ENCODE measurements at places on chromosomes 2 and 18. TPM values are rescaled to one million over a fixed set of nuclear protein-coding genes. Genes with fewer than 3 reads are reported as not detected.
A peak's percentile ranks its signal among the peaks of the same experiment; 100 is the strongest.

The SLC8A1 gene
- total RNA-seq = 35.9 TPM

GRCh38 chr2:40098786-40099470, 319.9 kb upstream of the THUMPD2 start:
- DNase-seq = no peak

GRCh38 chr2:240967681-240968621, 30.5 kb upstream of the SNED1 start:
- DNase-seq = peak; percentile 72

GRCh38 chr2:97645112-97645694, 659 bp upstream of the COX5B start:
- DNase-seq = no peak

DNA sequence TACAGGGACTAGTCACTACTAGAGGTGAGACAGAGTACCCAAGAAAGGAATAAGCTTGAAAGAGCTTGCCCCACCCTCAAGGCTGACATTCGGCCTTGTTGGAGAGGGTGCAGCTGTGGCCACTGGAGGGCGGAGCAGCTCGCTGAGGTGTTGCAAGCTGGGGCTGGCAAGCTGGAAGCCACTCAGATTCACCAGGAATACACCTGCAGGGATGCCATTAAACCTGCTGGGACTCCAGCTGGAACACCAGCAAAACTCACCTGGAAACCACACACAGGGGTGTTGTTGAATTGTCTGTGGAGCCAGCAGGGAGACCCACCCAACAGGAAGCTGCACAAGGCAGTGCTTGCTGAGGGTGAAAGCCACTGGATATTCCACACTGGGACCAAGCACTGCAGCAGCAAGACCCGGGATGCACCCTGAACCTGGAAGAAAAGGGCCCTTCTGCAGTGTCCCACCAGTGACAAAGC, 26.1 kb downstream of the KCTD18 start:
- no peak for DNase-seq

- no peak for DNase-seq
Observed at GRCh38 chr2:224937887-224938286, 104.4 kb downstream of the DOCK10 start.

The VWA3B gene
- 0.36 TPM for total RNA-seq

The PRKAG3 gene
- 1.0 TPM for total RNA-seq

The MOGAT1 gene
- not detected for total RNA-seq

DNA sequence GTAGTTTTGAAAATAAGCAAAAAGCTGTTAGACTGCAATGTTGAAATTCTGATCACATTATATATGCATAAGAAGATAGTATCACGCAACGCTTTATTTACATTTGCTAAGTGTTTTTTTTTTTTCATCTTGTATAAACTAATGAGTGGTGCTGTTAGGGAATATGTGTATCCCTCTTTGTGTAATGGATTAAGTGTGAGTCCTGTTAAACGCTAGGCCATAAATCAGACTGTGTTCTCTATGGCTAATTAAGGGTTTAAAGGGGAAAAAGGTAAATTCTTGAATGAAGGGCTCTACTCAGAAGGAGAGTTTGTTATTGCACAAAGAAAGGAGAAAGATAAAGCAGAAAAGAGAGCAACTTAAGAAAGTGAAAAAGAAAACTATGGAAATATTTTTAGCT, 4.8 kb upstream of the ASXL3 start:
- DNase-seq = no peak

- no peak for DNase-seq
Observed at GRCh38 chr2:144553379-144553778, 33.5 kb upstream of the ZEB2 start.

DNA sequence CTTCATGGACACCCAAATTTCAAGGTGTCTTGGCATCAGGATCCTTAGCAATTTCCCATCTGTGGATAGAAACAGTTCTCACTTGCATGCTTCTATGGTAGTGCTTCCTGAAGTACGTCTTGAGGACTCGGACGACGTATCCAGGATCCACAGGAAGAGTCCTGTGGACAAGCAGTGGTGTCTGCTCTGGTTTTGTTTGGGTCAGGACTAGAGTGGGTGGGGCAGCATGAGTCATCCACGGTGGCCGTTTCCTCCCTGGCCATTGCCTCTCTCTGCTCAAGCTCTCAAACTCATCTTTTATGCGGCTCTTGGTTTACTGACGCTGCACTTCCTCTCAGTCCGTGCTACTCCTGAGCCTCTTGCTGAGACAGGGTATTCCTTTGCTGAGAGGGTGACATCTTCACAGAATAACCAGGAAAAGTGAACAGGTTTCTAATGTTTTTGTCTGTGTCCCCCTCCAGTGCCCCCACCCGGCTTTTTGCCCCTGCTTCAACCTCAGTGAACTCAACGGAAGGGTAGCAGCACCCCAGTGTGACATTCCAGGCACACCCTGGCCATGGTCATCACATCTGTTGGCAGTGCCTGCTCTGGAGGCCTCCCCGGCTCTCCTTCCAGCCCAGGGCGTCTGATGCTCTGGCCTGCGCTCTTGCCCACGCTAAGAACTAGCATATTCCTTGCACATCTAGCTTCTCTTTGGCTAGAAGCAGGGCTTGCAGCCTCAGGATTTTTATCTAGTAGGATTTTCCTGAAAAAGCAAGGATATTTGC, 62.2 kb downstream of the ARMC9 start:
- DNase-seq = peak; percentile 64

GRCh38 chr2:202006301-202006700, 27.4 kb upstream of the FZD7 start:
- no peak for DNase-seq

GRCh38 chr2:65437392-65438135, 5.2 kb upstream of the SPRED2 start:
- DNase-seq = no peak

The ADCYAP1 gene
- total RNA-seq = 4.9 TPM

DNA sequence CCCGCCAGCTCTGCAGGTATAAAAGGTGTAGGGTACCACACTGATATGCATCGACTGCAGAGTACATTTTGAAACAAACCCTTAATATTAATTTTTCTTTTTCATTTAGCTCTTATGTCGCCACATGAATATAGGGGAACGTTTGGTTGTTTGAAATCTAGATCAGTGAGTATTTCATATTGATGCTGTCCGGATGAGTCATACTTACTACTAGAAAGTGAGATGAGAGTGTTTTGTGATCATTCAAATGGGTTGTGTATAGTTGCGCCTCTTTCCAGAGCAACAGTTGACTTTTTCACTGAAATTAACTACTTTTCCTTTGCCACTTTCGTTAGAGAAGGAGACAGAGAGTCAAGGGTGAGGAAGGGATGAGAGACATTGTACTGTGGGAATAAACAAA, 24.6 kb downstream of the NPAS2 start:
- no peak for DNase-seq

GRCh38 chr2:145596416-145596815, 1076.5 kb upstream of the ZEB2 start:
- DNase-seq = no peak

DNA sequence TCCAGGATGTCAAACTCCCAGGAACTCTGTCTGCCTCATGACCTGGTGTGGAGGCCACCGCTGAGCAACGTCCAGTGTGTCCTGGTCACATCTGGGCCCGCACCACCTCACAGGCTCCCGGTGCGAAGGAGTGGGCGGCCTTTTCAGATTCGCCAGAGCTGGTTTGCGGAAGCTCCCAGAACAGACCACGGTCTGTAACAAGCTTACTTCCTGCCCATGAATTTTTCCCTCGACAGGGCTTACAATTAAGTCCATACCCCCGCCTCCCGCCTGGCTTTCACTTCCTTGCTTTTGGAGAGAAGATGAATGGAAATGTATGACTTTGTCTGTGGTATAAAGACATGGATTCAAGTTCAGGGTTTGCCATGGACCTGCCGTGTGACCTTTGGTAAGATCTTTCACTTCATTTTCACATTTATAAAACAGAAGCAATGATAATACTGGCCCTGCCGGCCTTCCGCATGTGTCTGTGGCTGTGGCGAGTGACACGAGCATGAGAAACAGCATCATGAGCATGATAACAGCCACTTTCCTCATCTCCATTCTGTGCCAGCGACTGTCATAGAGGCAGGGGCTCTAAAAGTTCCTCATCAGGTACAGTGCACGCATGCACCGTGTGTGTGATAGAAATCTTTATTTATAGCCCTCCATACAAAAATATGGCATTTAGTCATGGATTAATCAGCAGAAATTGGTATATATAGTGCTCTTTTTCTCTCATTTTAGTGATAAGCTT, 31.0 kb upstream of the KCNF1 start:
- no peak for DNase-seq

The IL36RN gene
- total RNA-seq = not detected

The TUBB8B gene
- total RNA-seq = not detected

GRCh38 chr2:227615906-227616305, 1.3 kb upstream of the SCYGR3 start:
- no peak for DNase-seq

DNA sequence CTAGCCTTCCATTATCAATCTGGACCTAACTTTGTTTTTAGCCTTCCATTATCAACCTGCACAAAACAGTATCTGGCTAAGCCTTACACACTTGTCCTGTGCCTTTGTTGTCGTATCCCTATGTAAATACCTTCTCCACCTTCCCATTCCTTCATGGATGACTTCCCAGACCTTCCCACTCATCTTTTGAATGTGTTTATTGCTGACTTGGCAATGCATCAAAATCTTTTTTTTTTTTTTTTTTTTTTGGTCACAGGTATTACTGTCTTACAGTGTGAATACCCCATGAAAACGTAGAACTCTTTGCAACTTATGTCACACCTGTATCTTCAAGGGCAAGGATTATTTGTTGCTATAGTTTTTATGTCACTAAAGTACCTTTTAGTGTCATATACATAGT, 25.7 kb downstream of the RPE start:
- no peak for DNase-seq

- no peak for DNase-seq
Observed at GRCh38 chr2:209806318-209806717, 34.7 kb downstream of the UNC80 start.

GRCh38 chr2:236577481-236578410, 8.1 kb downstream of the ACKR3 start:
- peak; percentile 75 for DNase-seq

GRCh38 chr18:52242711-52243110, 97.3 kb upstream of the DCC start:
- no peak for DNase-seq

DNA sequence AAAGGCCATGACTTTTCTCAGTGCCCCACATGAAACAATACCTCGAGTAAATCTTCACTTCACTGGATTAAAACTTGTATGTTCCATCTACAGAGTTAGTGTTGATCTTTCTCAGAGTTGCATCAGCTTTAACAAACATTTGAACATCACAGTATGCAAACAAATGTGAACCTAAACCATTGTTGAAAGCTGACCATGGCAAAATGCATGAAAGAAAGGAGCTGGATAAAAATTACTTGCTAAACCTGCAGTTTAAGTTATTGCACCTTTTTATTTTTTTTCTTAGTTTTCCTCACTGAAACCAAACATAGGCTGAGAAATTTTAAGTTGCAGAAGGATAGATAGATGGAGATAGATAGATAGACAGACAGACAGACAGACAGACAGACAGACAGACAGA, 107.2 kb upstream of the UGP2 start:
- DNase-seq = no peak

DNA sequence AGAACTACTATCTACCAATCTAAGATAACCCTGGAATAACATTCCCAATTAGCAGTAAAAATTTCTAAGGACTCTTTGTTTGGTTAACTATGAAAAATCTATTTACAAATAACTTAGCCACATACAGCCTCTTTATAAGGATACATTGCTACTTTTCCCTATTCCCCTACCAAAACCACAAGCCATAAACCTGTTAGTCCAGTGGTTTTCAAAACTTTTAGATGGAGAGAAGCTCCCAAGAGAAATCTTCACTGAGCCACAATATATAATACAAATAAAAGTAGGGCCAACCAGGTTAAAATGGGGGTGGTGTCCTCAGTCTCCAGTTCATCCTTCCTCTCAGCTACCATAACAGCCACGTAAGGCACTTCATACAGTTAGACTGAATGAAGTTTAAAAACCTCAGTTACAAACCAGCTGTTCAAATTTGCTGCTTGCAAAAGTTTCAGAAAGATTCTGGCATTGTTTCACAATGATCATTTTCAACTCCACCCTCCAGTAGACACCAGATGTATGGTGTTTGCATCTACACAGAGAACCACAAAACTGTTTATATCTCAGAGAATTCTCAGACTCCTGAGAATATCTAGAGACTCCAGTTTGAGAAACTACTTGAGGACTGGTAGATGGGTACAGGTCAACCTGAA, 26.0 kb downstream of the SOS1 start:
- no peak for DNase-seq

The POTEC gene
- total RNA-seq = not detected

The CROCC2 gene
- 0.45 TPM for total RNA-seq

The SP140L gene
- total RNA-seq = 21.8 TPM

The PLB1 gene
- total RNA-seq = 4.9 TPM

GRCh38 chr2:134244086-134244485, 9.8 kb upstream of the MGAT5 start:
- DNase-seq = no peak
